Large intestine (tissue), 12 donors: ENCODE measurements at places on chromosomes 16 and 17.
A peak's percentile ranks its signal among the peaks of the same experiment; 100 is the strongest.

- no peaks in the 10 kb centered on the region for H3K4me1 ChIP-seq
- DNase-seq, result no peak
- H3K4me3 ChIP-seq, result no peak overlapping the region
These were observed 25.8 kb downstream of the ZNRF1 start for GRCh38 chr16:75024594-75024993.

GRCh38 chr16:54586474-54587175 is 300.0 kb upstream of the IRX3 start:
- no peak overlapping the region for H3K4me3 ChIP-seq
- no peaks in the 10 kb centered on the region for H3K36me3 ChIP-seq
- H3K27me3 ChIP-seq, result no peaks in the 10 kb centered on the region

- peaks cover 10% of the 10 kb centered on the region for H3K4me1 ChIP-seq
- H3K4me3 ChIP-seq, result peak overlapping the region; percentile 84
- H3K36me3 ChIP-seq, result no peaks in the 10 kb centered on the region
- no peaks in the 10 kb centered on the region for H3K27me3 ChIP-seq
- peak overlapping the region; percentile 75 for H3K27ac ChIP-seq
- no peak for DNase-seq
These were observed 677 bp upstream of the RANGRF start for GRCh38 chr17:8287651-8288335.

GRCh38 chr16:19926449-19927390 is 42.1 kb upstream of the GPRC5B start:
- H3K27ac ChIP-seq, result no peak overlapping the region
- no peaks in the 10 kb centered on the region for H3K4me1 ChIP-seq
- H3K27me3 ChIP-seq, result no peaks in the 10 kb centered on the region
- no peak overlapping the region for H3K4me3 ChIP-seq

DNA sequence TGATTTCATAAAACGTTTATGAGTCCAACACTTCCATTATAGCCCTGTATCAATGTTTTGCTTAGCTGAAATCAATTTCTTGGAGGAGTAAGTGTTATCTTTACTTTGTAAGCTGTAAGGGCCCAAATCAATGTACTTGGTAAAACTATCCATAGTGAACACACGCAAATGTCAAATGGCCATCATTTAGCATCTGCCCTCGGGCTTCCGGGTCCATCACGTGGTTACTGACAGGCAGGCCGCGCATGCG is 687 bp upstream of the NARF start:
- peaks cover 25% of the 10 kb centered on the region for H3K36me3 ChIP-seq
- H3K27ac ChIP-seq, result peak overlapping the region; percentile 99
- H3K4me1 ChIP-seq, result peaks cover 18% of the 10 kb centered on the region
- DNase-seq, result no peak

DNA sequence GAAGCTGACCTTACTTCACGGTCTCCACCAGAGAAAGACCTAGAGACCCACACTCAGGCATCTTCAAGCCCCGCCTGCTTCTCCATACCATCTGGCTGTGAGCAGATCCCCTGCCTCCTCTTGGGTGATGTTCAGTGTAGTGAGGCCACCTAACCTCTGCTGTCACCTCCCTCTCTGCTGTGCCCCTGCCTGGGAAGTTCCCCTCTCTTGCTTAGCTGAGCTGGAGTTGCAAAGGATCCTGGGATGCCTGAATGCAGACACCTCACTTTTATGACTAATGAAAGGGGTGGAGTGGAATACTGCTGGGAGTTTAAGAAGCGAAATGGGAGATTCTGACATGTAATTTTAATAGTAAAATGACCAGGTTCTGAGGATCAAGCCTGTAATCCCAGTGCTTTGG is 5.8 kb downstream of the IRX3 start:
- H3K4me1 ChIP-seq, result peaks cover 6% of the 10 kb centered on the region
- H3K27ac ChIP-seq, result no peak overlapping the region
- H3K27me3 ChIP-seq, result peaks cover 77% of the 10 kb centered on the region
- no peak overlapping the region for H3K4me3 ChIP-seq
- no peak for DNase-seq

DNA sequence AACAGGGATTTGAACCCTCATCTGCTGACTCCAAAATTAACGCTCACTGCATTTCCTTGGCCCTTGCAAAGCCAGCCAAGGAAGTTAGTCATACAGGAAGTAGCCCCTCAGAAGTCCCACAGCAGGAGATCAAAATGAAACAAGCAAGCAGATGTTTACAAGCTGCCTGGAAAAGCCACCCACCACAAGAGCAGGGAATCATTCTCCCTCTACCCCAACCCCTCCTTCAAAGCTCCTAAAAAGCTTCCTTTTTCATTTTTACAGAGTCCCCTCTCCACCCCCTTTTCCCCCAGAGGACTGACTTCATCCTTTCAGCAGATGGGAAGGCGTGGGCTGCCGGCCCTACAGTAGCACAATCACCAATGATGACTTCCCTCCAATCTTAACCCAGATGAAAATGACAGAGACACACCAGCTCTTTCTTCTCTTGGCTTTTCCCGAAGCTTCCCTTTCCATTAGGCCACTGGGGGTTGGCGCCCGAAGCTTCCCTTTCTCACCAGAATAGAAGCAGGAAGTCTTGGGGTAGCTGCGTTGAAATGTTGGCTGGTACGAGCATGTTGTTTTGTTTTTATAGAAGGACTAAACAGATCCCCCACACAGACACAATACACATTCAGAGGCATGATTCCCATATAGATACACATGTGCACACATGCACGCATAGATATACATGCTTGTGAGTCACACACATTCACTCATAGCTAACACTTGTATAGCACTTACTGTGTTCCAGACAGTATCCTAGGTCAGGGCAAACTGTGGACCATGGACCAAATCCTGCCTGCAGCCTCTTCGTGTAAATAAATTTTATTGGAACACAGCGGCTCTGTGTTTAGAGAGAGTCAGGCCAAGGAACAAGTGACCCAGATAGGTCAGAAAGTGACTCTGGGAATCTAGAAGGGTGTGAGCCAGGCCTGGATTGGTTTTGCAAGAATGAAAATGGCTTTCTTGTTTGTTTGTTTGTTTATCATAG is 17.4 kb downstream of the ITPRIPL2 start:
- no peak overlapping the region for H3K4me3 ChIP-seq
- no peaks in the 10 kb centered on the region for H3K27me3 ChIP-seq
- peaks cover 20% of the 10 kb centered on the region for H3K4me1 ChIP-seq

- H3K4me3 ChIP-seq, result no peak overlapping the region
- no peaks in the 10 kb centered on the region for H3K36me3 ChIP-seq
- no peaks in the 10 kb centered on the region for H3K27me3 ChIP-seq
- DNase-seq, result peak; percentile 36
These were observed 183.2 kb downstream of the C16orf78 start for GRCh38 chr16:49556606-49557446.

- H3K36me3 ChIP-seq, result no peaks in the 10 kb centered on the region
- H3K27ac ChIP-seq, result peak overlapping the region; percentile 60
- peak; percentile 68 for DNase-seq
- peaks cover 10% of the 10 kb centered on the region for H3K4me1 ChIP-seq
- peak overlapping the region; percentile 82 for H3K4me3 ChIP-seq
These were observed 66.8 kb downstream of the KPNA2 start for GRCh38 chr17:68102318-68102758.
